Right renal cortex interstitium (tissue), 3 donors: ENCODE measurements at places on chromosomes 12 and 14. TPM values are rescaled to one million over a fixed set of nuclear protein-coding genes. Genes with fewer than 3 reads are reported as not detected.

GRCh38 chr14:30971586-30971985 lies 53.9 kb upstream of the AP4S1 start:
- no peak for DNase-seq

DNA sequence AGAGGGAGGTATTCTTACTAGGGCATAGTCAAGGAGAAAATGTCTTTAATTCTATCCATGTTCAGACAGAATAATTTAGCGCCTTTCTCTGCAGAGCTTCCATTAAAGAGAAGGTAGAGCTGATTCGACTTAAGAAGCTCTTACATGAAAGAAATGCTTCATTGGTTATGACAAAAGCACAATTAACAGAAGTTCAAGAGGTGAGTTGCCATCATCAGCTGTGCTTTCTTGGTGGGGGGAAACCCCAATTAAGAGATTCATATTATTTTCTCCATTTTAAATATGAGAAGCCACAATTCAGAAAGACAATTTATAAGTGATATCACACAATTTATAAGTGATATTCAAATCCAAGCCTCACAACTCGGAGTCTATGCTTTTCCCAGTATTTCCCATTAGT lies 27.8 kb downstream of the RPGRIP1 start:
- no peak for DNase-seq

Gene TNFRSF1A
- polyA plus RNA-seq: 86.6 TPM

Gene TDRD9
- polyA plus RNA-seq: 2.4 TPM

- DNase-seq: no peak
These were observed 162.3 kb downstream of the GRIP1 start for GRCh38 chr12:66516561-66516960.

DNA sequence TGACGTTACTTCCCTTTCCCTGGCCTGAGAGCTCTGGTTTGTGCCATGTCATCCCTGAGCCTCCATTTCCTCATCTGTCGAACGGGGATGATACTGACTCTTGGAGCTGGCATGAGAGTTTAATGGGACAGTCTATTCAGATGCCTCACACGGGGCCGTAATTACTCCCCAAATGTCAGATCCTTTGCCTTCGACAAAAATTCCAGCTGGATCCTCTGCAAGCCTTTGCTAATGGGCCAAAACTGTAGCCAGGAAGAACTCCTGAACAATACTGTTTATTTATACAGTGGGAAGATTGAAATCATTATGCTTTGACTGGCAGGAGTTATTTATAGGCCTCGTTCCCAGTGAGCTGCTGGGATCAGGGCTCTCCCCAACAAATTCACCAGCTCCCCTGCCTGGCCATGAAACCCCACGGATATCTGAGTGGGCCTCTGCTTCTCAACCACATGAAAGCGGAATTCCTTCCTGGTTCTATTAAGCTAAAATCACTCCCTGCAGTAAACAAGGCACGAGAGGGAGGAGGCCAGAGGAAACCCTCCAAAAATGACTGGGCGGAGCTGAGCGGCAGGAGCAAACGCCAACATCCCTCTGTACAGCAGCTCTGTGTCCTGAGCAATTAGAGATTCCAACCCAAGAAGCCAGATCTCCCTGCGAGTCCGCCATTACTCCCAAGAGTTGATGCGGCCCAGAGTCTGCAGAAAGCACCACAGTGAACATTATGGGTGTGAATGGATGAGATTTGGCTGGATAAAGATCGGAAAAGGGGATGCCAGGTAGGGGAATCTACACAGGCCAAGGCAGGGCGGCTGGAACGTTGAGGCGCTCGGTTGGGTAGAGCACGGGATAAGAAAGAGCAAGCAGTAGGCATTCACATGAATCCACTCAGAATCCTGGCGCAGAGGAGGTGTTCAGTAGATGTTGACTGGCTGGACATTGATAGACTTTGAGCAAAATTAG lies 326.1 kb downstream of the BCL11B start:
- no peak for DNase-seq

GRCh38 chr12:117968826-117969659 lies at the start of gene KSR2:
KSR2 (minus strand) TSS chr12:117968990; CDS start chr12:117968255, 735 bp downstream.
- DNase-seq: peak; percentile 44

Gene KCNC2
- 0.44 TPM for polyA plus RNA-seq

Gene IFNG-AS1
- 0.14 TPM for polyA plus RNA-seq

Gene TOMM20L
- 1.1 TPM for polyA plus RNA-seq

DNA sequence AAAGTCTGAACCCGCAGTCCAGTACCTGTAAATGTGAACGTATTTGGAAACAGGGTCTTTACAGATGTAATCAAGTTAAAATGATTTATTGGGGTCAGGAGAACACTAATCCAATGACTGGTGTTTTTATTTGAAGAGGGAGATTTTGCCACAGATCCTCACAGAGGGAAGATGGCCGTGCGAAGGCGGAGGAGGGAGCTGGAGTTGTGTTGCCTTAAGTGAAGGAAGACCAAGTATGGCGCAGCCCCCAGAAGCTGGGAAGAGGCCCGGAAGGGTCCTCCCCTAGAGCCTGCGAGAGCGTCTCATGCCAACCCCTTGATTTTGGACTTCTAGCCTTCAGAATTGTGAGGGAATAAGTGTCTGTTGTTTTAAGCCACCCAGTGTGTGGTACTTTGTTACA lies 102.8 kb upstream of the NUDT4 start:
- no peak for DNase-seq
